ENCODE measurements at places on chromosomes 1 and 21. TPM values are rescaled to one million over a fixed set of nuclear protein-coding genes. Genes with fewer than 3 reads are reported as not detected.

GRCh38 chr1:184919892-184920291, 54.4 kb downstream of the NIBAN1 start:
- no peak for DNase-seq
- no peak overlapping the region for H3K4me3 ChIP-seq
- peaks cover 4% of the 10 kb centered on the region for H3K27me3 ChIP-seq
- H3K4me1 ChIP-seq = peaks cover 12% of the 10 kb centered on the region
- peaks cover 6% of the 10 kb centered on the region for H3K36me3 ChIP-seq

- H3K27me3 ChIP-seq = no peaks in the 10 kb centered on the region
- H3K36me3 ChIP-seq = no peaks in the 10 kb centered on the region
- no peak for DNase-seq
- no peaks in the 10 kb centered on the region for H3K4me1 ChIP-seq
These were observed 138.2 kb upstream of the CACNA1E start for GRCh38 chr1:181345146-181345545.

The ANKRD35 gene
- 0.40 TPM for total RNA-seq

The ADCY10 gene
- total RNA-seq = 0.15 TPM

The TEDDM1 gene
- total RNA-seq = not detected
